ENCODE measurements at places on chromosomes 1 and 21. TPM values are rescaled to one million over a fixed set of nuclear protein-coding genes. Genes with fewer than 3 reads are reported as not detected.

- no peak for DNase-seq
- H3K27ac ChIP-seq: no peak overlapping the region
- peaks cover 2% of the 10 kb centered on the region for H3K4me1 ChIP-seq
- H3K4me3 ChIP-seq: no peak overlapping the region
- H3K27me3 ChIP-seq: no peaks in the 10 kb centered on the region
These were observed 3.6 kb upstream of the KIAA2013 start for GRCh38 chr1:11929849-11930248.

DNA sequence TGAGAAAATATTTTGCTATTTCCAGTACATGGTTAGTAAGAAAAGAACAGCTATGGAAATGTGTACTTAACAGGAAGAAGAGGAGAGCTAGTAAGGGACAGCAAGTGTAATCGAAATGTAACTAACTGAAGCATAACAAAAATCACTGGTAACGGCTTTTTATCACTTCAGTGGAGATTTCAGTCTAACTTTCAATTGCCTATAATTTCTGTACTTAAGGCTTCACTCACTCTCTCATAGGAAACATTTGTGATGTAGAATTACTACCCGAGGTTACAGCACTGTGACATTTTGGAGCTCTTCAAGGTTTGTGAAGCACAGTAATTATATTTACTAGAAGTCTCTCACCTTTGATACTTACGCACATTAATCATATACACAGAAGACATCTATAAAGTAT lies 1119.1 kb downstream of the AMY1C start:
- no peak overlapping the region for H3K27ac ChIP-seq
- no peak for DNase-seq
- H3K4me3 ChIP-seq: no peak overlapping the region
- no peaks in the 10 kb centered on the region for H3K36me3 ChIP-seq
- no peaks in the 10 kb centered on the region for H3K27me3 ChIP-seq

GRCh38 chr1:204408074-204408507 lies 3.5 kb downstream of the PPP1R15B start:
- no peaks in the 10 kb centered on the region for H3K27me3 ChIP-seq
- peaks cover 33% of the 10 kb centered on the region for H3K36me3 ChIP-seq
- DNase-seq: no peak
- H3K4me1 ChIP-seq: peaks cover 6% of the 10 kb centered on the region
- H3K4me3 ChIP-seq: peak overlapping the region; percentile 100

The TSPAN2 gene
- total RNA-seq: 9.4 TPM

The CASQ2 gene
- total RNA-seq: not detected

Data from H9 (cell line).